ENCODE measurements at places on chromosomes 4 and X.

DNA sequence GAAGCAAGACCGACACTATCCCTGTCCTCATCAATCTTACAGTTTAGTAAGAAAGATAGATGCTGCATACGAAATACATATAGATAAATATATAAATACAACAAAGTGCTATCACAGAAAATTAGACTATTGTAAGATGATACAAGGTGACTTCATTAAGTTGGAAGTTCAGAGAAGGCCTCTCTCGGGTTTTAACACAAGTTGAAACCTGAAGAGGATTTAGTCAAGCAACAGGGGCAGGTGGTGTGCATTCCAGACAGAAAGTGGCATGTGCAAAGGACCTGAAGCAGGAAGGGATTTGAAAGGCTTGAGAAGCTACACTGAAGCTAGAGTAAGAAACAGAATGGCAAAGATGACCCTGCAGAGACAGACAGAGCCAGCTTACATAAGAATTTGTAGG, 36.5 kb downstream of the USP46 start:
- DNase-seq: no peak

DNA sequence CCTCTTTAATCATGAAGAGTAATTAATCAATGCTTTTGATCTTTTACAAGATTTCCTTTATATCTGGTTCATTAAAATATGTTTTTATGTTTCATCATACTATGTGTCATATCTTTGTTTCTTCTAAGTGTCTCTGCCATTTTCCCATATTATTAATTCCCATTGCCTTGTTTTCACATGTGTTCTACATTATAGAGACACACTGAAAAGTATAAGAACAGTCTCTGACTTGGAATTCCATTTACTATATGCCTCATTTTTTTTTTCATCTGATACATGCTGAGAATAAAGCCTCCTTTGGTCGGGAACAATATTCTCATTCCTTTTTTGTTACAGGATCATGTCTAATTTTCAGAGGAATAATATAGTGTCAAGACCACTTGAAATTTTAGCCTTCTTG, 4.3 kb downstream of the BANK1 start:
- no peak for DNase-seq

DNA sequence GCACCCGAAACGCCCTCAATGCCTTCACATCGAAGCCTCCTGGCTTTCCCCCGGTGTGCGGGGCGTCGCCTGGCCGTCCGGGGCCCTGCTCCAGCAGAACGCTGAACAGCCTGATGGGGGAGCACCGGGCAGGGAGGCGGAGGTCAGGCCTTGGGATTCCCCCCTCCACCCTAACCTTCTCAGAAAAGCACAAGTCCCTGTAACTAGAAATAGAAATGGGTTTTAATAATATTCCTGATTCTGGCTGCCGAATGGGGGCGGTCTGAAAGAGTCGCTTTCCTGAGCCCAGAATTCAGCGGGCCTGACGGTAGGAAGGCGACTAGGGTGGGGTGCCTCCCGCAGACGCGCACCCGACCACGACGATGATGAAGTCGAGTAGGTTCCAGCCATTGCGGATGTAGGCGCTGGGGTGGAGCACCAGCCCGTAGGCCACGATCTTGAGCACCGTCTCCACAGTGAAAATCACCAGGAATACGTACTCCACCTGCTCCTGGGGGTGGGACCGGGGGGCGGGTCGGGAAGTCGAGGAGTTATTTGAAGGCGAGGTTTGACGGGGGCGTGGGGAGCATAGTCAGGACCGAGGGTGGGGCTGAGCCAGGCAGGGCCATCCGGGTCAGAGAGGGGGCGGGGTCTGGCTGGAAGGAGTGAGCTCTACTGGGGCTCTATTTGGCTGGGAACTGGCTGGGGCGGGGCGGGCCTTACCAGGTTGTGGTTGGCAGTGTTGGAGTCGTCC, 2.5 kb downstream of the CACNA1F start:
- peak; percentile 31 for DNase-seq

GRCh38 chr4:99447079-99447478, 11.9 kb upstream of the ADH7 start:
- DNase-seq: peak; percentile 52

DNA sequence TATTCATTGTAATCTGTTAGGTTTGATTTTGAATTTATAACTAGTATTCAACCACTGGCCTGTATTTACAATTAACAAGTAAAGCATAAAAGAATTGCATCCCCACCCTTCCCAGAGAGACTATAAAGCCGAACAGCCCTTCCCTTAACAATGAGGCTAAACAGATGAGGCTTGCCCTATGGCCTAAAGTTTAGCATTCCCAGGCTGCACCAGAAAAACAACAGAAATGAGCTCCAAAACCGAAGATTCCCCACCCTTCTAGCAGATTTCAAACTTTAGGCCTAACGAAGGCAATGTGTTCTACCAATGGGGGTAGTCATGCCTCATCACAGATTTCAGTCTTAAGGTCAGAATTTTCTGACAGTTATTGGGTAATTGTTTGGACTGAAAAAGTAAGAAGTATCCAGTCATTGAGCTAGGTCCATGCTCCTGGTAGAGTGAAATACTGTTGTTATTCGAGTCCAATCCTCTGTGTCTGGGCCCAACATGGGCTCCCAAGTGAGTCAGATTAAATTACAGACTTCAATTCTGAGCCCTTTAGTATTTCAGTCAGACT, 197.6 kb downstream of the ANTXR2 start:
- DNase-seq: no peak

DNA sequence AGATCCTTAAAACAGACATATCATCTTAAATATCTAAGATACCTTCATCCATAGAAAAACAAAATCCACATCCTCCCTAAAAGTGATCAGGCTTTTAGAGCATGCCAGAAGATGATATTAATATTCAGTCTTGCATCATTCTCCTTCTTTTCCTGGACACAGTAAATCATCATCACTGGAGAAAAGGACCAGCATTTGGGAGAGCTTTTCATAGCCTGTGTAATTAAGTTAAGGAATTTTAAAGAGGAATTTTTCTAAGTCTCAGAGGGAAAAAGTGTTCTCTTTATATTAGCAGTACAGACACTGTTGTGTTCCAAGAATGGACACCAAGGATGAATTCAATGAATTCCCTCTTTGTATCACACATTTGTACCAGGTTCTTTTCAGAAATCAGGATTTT, 696 bp downstream of the SCRG1 start:
- no peak for DNase-seq

- no peak for DNase-seq
Measured at GRCh38 chr4:115110191-115111181, 2.9 kb downstream of the NDST4 start.

- no peak for DNase-seq
Measured at GRCh38 chr4:155582971-155583437, 83.6 kb upstream of the GUCY1A1 start.

DNA sequence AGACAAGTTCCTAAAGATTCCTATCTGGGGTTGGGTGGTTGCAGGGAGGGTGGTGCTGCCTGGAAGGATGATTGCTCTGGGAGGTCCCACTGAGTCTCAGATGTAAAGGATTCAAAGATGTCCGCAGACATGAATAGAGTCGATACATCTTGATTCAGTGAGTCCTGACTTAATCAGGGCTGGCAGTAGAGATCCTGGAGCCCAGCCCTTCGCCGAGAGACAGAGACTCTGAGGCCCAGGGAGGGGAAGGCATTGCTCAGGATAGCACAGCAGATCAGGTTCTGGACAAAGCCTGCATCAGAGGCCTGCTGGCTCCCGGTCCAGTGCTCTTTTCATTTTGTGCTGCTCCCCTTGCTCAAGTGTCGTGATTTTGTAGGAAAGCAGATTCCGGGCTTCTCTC, 21.7 kb downstream of the PJA1 start:
- DNase-seq: no peak

GRCh38 chr4:78396613-78397291, 154.8 kb upstream of the ANXA3 start:
- no peak for DNase-seq

DNA sequence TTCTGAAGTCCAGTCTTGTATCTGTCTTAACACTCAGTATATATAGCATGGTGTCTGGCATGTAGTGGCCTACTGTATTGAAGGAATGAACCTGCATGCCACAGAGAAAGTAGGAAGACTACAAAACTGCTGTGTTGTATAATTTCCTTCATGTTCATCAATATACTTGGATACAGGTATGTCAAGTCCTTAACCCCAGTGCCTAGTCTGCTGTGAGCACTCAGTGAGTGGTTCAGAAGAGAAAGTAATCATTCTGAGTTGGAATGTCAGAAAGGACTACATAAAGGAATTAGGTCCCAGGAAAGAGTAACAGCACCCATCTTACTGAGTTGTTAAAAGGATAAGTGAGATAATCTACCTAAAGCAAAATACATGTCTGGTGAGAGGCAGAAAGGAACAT, 32.0 kb downstream of the ABCE1 start:
- DNase-seq: no peak

GRCh38 chr4:185033950-185034349, 15.7 kb downstream of the HELT start:
- DNase-seq: no peak

DNA sequence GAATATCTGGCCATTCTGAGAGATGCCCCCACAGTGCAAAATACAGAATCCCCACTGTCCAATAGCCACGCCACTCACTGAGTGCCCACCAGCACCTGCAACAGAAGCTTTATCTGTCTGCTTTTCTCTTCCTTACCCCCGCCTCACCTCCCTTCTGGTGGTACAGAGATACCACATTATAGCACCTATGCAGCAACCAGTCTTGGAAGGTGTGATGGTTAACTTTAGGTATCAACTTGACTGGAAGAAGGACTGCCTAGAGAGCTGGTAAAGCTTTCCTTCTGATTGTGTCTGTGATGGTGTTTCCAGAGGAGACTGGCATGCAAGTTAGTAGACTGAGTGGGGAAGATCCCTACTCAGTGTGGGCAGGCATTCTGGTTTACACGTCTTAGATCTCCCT, 61.8 kb upstream of the TXK start:
- no peak for DNase-seq

GRCh38 chr4:83618991-83619645, 83.2 kb downstream of the GPAT3 start:
- peak; percentile 24 for DNase-seq

DNA sequence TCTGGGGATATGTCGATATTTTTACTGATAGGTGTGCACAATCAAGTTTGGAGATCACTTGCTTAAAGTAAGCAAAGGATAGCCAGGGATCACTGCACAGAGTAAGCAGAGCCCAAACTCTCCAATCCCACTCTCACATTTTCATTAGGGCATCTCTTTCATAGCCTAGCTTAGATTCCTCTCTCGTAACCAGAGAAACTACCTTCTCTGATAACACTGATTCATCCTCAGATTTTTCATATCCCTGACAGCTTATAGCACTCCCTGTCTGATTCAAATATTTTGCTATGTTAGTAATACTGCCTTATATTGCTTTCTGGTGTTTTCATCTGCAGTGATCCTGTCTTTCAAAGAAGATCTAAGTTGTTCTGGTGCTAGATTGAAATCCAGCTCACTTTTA, 123.7 kb downstream of the CBLL2 start:
- no peak for DNase-seq

DNA sequence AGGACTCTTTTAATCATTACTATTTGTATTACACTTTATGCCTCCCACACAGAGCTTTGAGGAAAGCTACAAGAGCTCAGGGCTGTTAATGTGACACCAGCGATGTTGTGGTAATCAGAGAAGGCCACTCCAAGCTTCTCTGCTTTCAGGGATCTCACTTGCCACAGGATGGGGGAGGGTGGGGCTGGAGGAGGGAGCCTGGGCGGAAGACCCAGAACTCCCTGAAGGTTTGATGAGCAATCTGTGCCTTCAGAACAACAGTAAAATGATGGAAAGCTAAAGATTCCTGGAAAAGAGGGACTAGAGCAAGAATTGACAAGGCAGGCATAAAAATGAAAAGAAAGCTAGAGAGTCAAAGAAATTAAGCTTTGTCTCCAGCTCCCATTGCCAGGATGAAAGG, 75.6 kb downstream of the MAML3 start:
- DNase-seq: peak; percentile 58

DNA sequence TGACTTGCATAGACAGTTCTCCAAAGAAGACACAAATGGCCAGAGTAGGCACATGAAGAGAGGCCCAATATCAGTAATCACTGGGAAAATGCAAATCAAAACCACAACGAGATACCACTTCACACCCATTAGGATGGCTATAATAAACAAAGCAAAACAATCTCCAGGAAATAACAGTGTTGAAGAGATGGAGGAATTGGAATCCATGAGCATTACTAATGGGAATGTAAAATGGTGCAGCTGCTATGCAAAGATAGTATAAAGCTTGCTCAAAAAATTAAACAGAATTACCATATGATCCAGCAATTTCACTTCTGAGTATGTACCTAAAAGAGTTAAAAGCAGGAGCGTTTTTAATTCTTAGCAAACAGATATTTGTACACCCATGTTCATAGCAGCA, 17.0 kb upstream of the TMEM33 start:
- no peak for DNase-seq

DNA sequence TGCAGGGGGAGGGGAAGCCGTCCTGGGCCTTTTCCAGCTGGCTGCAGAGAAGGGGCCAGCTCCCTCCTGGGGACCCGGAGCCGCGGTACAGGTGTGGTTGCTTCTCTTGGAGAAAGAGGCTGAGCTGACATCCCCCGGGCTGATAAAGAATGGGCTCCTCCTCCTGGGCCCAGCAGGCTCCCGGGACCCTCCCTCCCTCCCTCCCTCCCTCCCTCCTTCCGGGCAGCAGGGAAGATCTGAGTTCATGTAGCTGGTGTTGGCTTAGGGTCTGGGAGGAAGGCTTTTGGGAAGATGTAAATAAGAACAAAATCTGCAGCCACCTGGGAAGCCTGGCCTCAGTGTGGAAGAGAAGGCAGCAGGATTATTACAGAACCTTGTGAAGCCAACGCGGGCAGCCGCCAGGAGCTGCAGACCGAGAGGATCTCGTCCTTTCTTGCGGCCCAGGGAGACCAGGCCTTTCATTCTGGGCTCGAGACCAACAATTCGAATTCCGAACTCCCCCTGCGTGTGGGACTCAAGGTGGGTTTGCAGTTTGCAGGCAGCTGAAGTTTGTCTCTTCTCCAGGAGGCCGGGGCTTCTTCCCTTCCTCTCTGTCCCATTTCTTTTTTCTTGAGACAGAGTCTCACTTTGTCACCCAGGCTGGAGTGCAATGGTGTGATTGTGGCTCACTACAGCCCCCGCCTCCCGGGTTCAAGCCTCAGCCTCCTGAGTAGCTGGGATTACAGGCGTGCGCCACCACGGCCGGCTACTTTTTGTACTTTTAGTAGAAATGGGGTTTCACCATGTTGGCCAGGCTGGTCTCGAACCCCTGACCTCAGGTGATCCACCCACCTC, at the start of gene PLCXD1:
PLCXD1 (plus strand) TSS at position 216 of the 834 bp plus-strand sequence. CDS start 2,807 bp downstream, outside the sequence.
- DNase-seq: no peak

GRCh38 chrX:11421805-11422524, 128.8 kb downstream of the AMELX start:
- DNase-seq: no peak

- no peak for DNase-seq
Measured at GRCh38 chrX:19840899-19841648, 46.3 kb downstream of the SH3KBP1 start.

GRCh38 chr4:141240259-141240658, 19.6 kb downstream of the ZNF330 start:
- no peak for DNase-seq

DNA sequence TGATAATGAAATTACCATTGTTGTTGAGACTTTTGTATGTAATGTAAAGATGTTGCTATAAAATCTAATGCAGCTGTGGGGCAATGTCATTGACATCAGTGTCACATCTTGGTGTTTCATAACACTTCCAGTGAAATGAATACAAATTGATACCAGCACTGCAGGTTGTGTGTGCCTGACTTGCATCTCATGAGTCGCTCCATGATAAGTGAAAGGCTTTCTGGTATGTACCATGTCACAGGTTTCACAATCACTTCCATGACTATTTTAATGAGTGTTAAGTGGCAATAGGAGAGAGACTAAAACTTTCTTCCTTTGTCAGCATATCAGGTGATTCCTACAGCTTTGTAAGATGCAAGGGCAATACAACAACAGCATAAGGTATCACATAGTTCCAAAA, 94.4 kb downstream of the ABCB7 start:
- no peak for DNase-seq

GRCh38 chr4:118754890-118755289, 69.7 kb downstream of the METTL14 start:
- no peak for DNase-seq

All from AG20443 (cell line).